ENCODE measurements at places on chromosomes 3 and 15.

DNA sequence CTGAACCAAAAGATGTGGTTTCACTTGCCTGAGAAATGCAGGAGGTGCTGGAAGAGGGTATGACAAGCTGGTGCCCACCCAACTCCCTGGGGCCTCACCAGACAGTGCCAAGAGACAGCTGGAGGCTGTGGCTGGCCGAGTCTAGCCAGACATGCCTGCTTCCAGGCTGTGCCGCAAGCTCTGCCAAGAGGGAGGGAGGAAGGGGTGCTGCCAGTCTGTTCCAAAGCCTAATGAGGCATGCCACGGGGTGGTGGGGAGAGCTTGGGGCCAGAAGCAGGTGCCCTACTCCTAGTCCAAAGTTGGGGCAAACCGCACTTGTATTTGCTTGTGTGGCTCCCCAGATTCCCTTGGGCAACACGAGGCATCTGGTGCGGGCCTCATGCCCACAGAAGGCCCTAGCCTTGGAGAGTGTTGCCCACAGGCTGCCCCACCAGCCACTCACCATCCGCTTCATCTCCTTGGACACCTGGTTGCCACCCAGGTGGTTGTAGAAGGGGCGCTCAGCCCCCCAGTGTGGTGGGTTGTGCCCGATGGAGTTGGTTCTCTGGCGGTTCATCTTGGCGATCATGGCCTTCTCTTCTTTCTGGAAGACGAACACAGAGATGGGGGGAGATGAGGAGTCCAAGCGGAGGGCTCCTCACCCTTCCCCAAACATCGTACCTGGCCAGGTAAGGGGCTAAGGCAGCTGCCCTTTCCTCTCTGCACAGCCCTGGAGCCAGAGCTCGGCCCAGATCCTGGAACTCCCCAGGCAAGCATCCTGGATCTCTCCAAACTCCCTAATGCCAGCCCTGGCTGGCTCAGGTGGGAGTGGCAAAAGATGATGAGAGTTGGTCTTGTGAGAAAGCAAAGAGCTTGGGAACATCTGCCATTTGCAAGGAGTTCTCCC, 123.4 kb downstream of the SEC22A start:
- no peak for DNase-seq

GRCh38 chr15:85026304-85027032, 44.8 kb downstream of the PDE8A start:
- no peak for DNase-seq

- no peak for DNase-seq
Measured at GRCh38 chr15:91857772-91858171, 4.3 kb downstream of the SLCO3A1 start.

- DNase-seq: no peak
Measured at GRCh38 chr3:153972862-153973261, 148.3 kb upstream of the ARHGEF26 start.

- peak; percentile 45 for DNase-seq
Measured at GRCh38 chr3:45964139-45964538, 20.9 kb downstream of the CXCR6 start.

GRCh38 chr15:45201557-45201859, 13.7 kb upstream of the SHF start:
- DNase-seq: no peak

- DNase-seq: no peak
Measured at GRCh38 chr15:96353416-96353929, 23.0 kb downstream of the NR2F2 start.

GRCh38 chr3:16254916-16255315, 9.8 kb downstream of the DPH3 start:
- no peak for DNase-seq

GRCh38 chr3:127585163-127585812, 5.2 kb downstream of the TPRA1 start:
- no peak for DNase-seq

GRCh38 chr15:69718436-69718835, 265.8 kb downstream of the RPLP1 start:
- no peak for DNase-seq

DNA sequence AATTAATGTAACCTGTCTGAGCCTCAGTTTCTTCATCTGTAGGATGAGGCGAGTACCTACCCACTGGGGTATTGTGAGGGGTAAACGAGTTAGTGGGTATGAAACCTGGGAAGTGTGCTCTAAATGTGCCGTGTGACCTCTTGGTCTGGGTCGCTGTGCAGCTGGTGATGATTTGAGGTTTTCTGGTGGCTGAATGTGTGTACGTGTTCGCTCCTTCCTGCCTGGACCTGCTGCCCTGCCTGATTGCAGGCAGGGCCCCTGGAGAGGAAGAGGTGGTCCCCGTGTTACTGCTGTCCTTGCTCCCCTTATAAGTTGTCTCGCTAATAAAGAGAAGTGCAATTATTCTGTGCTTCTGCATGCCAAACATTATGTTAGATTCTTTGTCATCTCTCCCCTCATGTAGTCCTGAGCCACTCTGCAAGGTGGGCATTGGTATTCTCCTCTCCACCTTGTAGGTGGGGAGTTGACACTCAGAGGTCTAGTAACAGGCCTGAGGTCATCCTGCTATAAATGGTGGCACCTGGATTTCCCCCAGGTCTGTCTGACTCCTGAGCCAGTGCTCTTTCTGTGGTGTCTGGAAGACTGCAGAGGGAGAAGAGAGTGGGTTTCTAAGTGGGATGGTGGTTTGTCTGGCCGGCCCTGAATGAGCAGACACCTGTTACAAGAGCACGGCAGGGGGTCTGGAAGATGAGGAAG, 15.7 kb downstream of the PDIA5 start:
- no peak for DNase-seq

DNA sequence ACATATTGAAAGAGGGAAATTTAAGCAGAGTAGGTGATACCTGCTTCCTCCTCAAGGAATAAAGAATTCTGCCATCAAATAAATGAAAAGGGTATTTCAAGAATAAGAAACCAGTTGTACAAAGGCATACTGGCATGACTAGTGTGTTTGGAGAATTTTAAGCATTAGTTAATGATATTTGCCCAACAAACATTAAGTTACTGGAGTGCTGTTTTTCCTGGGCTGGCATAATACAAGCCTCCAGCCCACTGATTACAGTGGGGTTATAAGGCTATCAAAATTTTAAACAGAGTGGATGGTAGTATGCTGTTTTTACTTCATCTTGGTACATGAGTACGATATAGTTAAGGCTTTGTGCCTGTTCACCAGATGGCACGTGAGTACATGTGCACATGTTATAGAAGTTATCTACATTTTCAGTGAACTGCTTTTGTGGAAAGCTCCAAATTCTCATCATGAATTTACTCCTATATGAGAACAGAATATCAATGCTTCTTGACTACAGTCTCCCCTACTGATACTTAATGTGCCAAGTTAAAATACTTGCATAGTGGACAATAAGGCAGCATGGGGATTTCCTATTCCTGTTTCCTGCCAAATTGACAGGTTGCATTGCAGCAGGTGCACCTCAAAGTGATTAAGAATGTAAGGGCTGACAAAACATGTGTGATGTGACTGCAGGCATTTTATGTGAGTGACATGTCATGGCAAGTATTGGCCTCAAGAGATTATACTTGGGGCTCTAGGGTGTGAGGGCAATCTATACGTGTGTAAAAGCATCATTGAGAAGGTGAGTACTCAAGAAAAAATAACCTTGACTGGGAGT, 14.9 kb downstream of the NAALADL2 start:
- no peak for DNase-seq

GRCh38 chr3:126309165-126309564, 48.0 kb downstream of the KLF15 start:
- no peak for DNase-seq

- no peak for DNase-seq
Measured at GRCh38 chr3:18207226-18207625, 217.9 kb downstream of the SATB1 start.

DNA sequence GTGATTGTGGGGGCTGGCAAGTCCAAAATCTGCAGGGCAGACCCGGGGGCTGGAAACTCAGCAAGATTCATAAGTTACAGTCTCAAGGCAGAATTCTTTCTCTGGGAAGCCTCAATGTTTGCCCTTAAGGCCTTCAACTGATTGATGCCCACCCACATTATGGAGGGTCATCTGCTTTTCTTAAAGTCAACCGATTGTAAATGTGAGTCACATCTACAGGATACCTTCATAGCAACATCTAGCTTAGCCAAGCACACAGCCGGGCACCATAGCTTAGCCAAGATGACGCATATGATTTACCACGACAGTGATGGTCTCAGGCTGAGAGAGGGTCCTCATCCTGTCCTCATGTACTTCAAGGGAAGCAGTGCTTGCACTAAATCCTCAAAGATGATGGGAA, 43.5 kb downstream of the IDH2 start:
- DNase-seq: no peak

GRCh38 chr3:155010416-155010815, 69.7 kb upstream of the MME start:
- DNase-seq: no peak

DNA sequence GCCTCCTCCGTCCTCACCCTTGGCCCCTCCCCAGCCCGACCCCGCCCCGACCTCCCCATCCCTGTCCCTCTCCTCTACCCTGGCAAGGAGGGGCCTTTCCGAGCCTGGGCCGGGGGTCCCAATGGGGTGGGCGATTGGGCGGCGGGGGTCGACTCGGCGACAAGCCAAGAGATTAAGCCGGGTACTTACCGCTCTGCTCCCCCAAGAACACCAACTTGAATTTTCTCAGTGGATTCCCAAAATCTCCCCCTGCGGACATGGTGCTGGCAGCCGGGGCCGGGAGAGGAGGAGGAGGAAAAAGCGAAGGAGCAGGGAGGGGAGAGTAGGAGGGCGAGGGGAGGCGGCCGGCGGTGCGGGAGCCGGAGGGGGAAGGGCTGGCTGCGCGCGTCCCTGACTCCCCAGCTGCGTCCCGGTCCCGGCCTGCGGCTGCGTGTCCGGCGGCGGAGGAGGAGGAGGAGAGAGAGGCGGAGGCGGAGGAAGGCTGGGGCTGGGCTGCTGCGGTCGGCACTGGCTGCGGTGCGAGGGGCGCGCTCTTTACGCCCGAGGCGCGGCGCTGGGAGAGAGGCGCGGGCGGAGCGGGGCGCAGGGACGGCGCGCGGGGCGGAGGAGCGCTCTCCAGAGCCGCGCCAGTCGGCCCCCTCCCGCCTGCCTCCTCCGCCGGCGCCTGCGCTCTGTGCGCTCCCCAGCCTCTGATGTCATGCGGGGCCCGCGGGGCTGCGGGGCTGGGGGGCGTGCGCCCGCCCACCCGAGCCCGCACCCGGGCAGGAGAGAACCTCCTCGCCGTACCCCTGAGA, at the start of gene RAB6B:
RAB6B (minus strand) TSS at position 675 of the 794 bp plus-strand sequence; CDS start at position 259, 416 bp downstream.
- peak; percentile 19 for DNase-seq

All from stimulated activated CD8-positive, alpha-beta memory T cell treated with anti-CD3 and anti-CD28 coated beads, Interleukin-2, amount 100 ng/mL, for 48 hours (primary cell).